ENCODE measurements at places on chromosomes 2 and 18.
A peak's percentile ranks its signal among the peaks of the same experiment; 100 is the strongest.

GRCh38 chr2:101344137-101344536 is 35.6 kb upstream of the RNF149 start:
- DNase-seq = no peak

GRCh38 chr18:75507636-75508035 is 80.1 kb upstream of the SMIM21 start:
- DNase-seq = no peak

DNA sequence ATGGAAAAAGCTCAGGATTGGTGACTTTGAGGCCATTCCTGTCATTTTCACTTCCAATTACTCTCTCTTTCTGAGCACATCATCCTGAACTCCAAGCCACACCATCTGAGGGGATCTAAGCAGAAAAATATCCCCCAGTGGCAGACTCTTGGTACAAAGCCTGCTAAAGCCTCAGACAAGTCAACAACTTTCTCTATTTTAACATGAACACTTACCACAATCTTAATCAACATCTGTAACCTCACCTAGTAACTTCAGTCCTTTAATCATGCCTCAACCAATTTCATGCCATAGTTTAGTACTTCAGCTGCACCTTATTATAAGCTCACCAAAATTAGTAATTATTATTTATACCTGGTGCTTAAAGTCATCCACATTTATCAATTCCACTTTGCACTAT is 128.9 kb downstream of the DTNB start:
- DNase-seq = no peak

GRCh38 chr2:60096556-60096955 is 456.9 kb downstream of the BCL11A start:
- no peak for DNase-seq

DNA sequence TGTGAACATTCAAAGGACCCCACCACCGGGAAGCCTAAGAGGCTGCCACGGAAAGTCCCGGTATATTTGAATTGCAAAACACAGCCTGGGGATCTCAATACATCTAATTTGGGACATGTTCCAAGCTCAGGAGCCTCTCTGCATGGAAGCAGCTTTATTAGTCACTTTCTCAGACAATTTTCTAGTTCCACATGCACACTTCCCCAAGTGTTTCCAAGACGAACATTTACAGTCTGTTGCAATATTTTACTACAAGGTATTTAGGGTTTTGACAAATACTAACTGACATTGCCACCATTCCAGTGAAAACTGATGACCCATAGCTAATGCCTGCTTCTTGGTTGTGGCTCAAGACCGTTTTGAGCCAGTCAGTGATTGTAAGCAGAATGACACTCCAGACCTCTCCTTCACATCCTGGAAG is 145.3 kb downstream of the NCKAP5 start:
- no peak for DNase-seq

- no peak for DNase-seq
Observed at GRCh38 chr2:200077838-200078237, 122.5 kb downstream of the MAIP1 start.

GRCh38 chr2:120565929-120566328 is 169.7 kb upstream of the GLI2 start:
- DNase-seq = no peak

GRCh38 chr18:11163665-11164064 is 14.3 kb upstream of the PIEZO2 start:
- no peak for DNase-seq

DNA sequence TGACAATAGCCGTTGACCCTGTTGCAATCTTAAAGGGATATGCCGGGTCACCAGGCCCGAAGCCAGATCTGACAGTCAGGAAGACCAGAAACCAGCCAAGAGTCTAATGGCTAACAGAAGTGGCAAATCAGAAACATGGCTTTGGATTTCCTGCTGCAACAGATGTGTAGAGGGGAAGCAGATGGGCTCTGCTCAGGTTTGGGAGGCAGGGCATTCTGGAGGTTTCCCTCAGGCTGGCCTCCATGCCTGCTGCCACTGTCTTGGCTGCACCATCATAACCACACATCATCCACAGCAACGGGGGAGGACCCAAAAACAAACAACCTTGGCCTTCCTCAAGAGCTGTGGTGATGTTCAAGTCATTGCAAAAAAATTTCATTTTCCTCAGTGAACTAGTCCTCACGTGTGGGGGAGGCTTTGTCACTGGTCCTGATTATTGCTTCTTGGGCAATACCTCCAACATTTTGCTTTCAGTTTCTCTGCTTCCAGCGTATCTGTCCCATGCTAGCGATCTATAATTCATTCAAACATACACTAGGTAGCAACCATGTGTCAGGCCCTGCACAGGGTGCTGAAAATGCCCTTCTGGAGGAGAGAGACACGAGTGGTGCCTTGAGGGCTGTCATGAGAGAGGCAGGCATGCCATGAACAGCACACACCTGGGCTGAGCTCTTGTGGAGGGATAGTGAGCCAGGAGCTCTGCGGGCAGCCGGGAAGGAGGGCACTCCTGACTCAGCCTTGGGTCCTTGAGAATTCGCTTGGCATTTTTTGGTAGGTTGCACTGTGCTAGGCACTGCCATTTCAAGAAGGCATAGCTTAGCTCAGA is 48.2 kb upstream of the LGALSL start:
- DNase-seq = no peak

- DNase-seq = no peak
Observed at GRCh38 chr18:35510076-35510651, 12.4 kb upstream of the INO80C start.

DNA sequence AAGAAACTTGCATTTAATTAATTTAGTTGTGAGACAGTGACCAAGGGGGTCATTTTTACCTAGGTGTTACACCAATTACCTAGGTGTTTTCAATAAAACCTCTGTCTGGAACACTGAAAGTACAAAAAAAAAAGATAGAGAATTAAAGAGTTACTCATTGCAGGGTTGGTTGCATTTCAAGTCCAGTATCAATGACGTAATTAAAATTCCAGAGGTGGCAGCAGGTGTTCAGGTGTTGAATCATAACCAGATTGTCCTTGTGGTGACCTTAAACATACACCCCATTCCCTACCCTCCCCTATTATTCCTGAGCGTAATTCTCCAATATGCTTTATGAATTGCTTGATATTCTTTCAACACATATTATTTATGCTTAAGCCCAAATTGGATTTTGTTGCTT is 352.0 kb upstream of the SLC8A1 start:
- DNase-seq = no peak

DNA sequence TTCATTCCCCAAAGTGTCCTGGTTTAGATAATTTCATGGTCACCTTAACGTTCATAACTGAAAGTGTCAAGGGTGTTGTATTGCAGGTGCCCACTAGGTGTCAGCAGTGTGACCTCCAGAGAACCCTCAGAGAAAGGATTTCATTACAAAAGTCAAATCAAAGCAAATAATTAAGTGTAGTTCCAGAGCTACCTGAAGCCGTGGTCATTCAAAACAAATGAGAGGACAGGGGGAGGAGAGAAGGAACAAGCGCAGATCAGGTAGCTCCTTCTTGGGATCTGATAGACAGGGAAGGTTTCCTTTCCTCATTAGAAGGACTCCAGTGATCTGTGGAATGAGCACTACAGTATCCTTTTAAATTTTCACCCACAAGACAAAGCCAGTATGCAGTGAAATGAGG is at the start of gene SLC9A4:
Gene SLC9A4, plus strand, starts transcription at position 207 of the 400 bp plus-strand sequence. CDS start 534 bp downstream, outside the sequence.
- DNase-seq = peak; percentile 26

- no peak for DNase-seq
Observed at GRCh38 chr2:206707164-206707701, 11.0 kb downstream of the DYTN start.

DNA sequence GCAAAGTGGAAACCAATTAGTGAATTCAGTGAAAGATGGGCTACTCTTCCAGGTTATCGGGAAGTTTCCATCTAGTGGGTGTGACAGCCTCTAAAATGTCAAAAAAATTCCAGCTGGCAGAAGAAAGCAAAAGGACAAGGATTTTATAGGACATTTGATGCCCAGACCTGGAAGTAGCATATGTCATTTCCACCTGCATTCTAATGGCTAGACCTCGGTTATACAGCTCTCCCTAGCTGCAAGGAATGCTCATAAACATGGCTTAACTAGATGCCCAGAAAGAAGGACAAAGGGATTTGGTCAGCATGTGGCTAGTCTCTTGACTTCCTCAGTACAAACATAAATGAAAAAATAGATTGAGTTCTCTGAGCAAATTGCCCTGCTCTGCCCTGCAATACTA is 215.4 kb downstream of the NYAP2 start:
- no peak for DNase-seq

GRCh38 chr2:9570182-9571060 is 14.8 kb upstream of the ADAM17 start:
- no peak for DNase-seq

GRCh38 chr2:37779611-37780386 is 108.4 kb upstream of the CDC42EP3 start:
- no peak for DNase-seq

DNA sequence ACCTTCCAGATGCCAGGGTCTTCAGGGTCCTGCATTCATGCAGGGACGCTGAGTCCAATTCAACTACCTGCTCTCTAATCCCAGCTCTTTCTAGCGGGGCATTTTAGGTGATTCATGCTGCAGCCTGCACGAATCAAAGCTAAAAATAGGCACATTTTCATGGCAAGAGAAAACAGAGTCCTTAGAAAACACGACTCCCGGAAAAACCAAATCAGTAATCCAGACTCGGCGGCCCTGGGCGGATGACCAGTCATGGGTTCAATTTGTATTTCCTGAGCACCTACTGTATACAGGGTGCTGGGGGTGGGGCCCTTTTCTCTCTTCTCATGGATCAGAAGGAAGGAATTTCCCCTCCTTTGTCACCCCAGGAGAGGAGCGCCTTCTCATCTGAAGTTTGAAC is 64.4 kb downstream of the LONRF2 start:
- DNase-seq = no peak

DNA sequence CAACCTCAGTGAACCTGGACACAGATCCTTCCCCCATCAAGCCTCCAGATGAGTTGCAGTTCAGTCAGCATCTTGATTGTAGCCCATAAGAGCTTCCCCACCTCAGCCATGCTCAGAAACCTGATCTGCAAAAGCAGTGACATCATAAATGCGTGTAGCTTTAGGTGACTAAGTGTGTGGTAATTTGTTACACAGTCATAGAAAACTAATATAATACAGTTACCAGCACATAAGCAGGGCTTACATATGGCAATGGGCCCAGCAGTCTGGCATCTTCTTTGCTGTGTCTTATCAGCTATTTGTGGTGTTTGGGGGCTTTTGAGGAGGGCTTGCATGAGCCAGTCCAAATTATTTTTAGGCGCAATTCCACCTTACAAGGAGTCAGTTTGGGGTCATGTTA is 807.0 kb downstream of the SLC4A3 start:
- no peak for DNase-seq

DNA sequence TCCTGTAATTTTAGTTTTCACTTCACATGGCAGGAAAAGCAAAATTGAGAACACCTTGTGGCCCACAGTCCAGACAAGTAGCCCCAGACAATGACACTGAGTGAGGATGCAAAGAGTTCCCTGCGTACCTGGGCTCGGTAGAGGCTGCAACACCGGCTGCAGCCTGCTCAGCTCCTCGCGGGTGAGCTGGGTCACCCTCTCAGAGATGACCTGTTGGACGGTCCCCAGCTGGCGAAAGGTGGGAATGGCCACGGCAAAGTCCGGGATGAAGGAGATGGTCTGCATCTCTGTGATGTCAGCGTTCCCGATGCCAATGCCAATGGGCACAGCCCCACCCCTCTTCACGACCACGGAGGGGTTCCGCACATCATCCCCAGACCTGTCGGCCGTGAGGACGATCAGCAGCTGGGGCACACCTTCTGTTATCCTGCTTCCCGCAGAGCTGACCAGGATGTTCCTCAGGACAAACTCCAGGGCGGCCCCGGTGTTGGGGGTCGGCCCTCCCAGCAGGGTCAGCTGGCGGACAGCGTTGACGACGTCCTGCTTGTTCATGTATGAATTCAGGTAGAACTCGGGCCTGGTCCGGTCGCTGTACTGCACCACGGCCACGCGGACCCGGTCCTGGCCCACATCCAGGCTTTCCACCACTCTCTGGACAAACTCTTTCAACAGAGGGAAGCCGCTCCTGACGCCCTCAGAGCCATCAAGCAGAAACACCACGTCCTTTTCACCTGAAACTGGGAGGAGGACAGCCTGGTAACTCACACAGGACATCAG is 39.5 kb downstream of the COL6A3 start:
- no peak for DNase-seq

GRCh38 chr2:143142598-143142997 is 13.4 kb downstream of the ARHGAP15 start:
- DNase-seq = no peak

DNA sequence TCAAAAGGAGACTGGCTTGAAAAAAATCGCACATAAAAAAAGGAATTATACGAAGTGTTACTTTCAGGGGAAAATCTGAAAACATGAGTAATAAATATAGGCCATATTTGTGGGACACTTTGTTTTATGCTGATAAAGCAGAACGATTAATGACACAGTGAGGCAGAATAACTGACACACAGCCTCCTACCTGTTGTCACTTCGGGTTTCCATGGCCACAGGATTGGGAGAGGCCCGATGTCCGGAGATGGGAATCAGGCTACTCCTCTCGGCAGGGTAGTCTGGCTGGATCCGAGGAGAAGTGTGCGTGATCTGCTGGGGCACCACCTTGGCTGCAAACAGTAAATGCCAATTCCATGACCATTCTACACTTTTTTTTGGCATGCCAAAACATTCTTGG is 31.7 kb downstream of the SAP130 start:
- no peak for DNase-seq

DNA sequence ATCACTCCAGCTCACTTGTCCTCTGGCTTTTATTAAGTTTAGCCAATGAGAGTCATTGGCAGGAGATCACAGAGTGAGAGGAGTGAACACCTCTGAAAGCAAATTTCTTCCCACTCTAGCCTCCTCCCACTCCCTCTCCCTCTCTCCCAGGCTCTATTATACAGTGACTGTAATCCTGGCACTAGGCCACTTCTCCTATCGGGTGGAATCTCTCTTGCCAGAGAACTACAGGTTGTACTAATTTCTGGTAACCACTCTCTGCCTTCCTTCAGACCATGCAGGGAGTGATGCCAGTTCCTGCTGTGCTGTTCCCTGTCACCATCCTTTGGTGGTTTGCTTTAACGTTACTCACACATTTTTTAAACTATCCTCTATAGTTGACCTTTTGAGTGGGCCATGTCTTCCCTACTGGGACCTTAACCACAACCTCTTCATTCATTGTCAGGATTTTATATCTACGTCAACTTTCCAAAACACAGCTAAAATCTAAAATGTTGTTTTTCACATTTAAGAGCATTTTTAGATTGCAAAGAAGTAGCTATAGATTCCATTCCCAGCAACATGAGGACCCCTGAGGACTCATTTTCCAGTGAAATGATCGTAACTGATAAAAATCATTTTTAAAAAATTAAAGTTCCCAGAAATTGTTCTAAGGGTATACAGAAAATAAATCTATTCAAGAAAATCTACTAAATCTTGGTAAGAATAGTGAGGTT is 217.1 kb downstream of the MREG start:
- DNase-seq = no peak

GRCh38 chr2:233565685-233566140 is 869 bp downstream of the USP40 start:
- no peak for DNase-seq

GRCh38 chr18:4755848-4756247 is 300.7 kb upstream of the DLGAP1 start:
- DNase-seq = no peak

- DNase-seq = no peak
Observed at GRCh38 chr2:145739681-145740080, 1219.8 kb upstream of the ZEB2 start.

All from NK-92 treated with Interleukin-12 subunit alpha and Interleukin-12 subunit beta, amount 100 ng/mL, for 24 hours (cell line).